ENCODE measurements at places on chromosomes 5 and 9.

- peak overlapping the region; percentile 94 for H3K4me3 ChIP-seq
- no peaks in the 10 kb centered on the region for H3K36me3 ChIP-seq
- no peaks in the 10 kb centered on the region for H3K27me3 ChIP-seq
- peak overlapping the region; percentile 82 for H3K27ac ChIP-seq
- DNase-seq = no peak
- peaks cover 28% of the 10 kb centered on the region for H3K4me1 ChIP-seq
Measured at GRCh38 chr5:95730011-95730700, 980 bp upstream of the RHOBTB3 start.

DNA sequence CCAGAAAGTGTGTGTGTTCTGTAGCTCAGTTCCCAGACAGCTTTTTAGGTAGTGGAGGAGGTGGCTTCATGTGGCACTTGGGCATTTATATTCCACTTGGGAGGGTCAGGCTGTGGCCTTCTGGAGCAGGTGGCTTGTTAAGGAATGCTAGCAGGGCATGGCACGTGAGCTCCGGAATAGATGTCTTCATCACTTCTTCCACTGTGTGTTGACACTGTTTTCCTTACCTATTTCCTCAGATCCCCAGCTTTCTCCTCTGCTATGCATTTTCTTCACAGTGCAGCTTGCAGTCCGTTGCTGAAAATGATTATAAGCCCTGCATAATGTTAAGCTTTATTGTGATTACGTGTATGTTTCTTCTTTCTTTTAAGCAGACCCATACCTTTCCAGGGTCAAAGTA lies 3.3 kb upstream of the MAML1 start:
- H3K4me1 ChIP-seq = peaks cover 1% of the 10 kb centered on the region
- no peak for DNase-seq
- no peaks in the 10 kb centered on the region for H3K27me3 ChIP-seq
- no peak overlapping the region for H3K4me3 ChIP-seq

DNA sequence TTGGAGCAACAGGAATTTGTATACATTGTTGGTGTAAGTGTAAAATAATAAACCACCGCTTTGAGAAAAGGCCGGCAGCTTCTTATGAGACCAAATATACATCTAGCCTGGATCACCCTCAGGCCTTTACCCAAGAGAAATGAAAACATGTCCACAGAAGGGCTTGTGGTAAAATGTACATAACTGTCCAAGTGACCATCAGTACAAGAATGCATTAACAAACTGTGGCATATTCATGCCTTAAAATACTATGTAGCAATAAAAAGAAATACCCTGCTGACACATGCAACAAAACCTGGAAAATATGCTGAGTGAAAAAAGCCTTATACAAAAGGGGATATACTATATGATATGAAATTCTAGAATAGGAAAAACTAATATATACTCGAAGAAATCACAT lies 311.9 kb upstream of the TRPC7 start:
- H3K4me3 ChIP-seq = no peak overlapping the region
- H3K27me3 ChIP-seq = no peaks in the 10 kb centered on the region
- no peaks in the 10 kb centered on the region for H3K36me3 ChIP-seq
- peaks cover 2% of the 10 kb centered on the region for H3K4me1 ChIP-seq
- H3K27ac ChIP-seq = no peak overlapping the region
- DNase-seq = no peak

DNA sequence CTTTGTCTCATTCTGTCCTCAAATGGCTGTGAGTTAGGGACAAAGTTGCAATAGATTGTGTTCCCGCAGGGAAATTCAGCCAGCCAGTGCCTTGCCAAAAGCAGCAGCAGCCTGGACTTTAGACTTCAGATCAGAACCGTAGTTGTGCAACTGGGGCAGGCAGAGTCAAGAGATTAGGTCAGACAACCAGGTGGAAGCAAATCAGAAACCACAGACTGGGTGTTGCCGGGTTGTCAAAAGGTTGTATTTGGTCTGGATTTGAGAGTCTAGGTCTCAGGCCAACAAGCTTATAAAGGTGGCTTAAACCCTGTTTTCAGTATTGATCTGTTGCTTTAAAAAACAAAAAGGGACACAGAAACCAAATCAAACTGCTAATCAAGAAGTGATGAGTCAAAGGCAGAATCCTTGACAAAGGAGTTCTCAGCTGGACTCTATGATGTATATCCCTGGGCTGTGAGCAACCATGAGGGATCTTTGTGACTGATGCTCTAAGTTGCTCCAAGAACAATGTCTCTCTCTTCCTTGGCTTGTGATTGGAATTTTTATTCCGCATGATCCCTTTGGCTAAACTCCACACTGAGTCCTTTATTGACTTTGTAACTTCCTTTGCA lies 20.9 kb downstream of the RFK start:
- no peaks in the 10 kb centered on the region for H3K36me3 ChIP-seq
- peak overlapping the region; percentile 84 for H3K27ac ChIP-seq
- peak; percentile 90 for DNase-seq

Measured in large intestine (tissue), 12 donors.